ENCODE measurements at places on chromosomes 2 and 18.

GRCh38 chr2:197800091-197800490, 4.3 kb upstream of the PLCL1 start:
- no peak for DNase-seq

DNA sequence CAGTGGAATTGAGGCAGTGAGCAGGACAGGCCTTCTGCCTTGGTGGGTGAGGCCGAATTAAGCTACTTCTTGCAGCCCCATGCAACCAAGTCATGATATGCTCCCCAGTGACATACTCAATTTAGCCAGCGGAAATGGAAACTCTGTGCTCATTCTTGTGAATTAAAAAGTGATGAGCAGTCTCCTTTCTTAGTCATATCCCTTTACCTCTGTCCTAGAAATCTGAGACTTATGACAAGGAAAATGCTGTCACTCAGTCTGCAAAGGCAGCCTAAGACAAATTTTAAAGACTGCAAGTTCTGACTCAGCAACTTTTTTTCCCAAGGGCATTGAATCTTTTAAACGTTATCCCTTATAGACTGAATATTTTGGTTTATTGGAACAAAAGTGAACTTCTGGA, 218.2 kb downstream of the SH3BP4 start:
- no peak for DNase-seq

DNA sequence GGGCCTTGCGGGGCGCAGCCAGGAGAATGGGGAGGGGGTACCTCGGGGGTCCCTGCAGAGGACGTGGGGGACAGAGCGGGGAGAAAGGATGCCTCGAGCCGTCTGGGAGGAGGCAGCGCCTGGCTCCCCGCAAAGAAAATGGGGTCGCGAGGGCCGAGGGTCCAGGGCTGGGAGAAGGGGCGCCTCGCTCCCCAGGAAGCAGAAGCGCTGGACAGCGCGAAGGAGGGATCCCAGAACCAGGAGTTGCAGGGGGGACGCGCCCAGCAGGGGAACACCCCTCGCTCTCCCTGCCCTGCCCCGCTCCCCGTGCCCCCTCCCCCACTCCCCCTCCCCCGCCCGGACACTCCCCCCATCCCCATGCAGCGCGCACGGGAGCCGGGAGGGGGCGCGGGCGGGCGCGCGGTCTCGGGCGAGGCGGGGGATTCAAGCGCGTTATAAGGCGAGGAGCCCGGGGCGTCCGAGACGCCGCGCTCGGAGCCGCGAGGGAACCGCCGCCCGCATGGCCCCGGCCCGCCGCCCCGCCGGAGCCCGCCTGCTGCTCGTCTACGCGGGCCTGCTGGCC, at the start of gene ERFE:
ERFE (plus strand) TSS at position 462 of the 562 bp plus-strand sequence; CDS start at position 500, 38 bp downstream.
- no peak for DNase-seq

DNA sequence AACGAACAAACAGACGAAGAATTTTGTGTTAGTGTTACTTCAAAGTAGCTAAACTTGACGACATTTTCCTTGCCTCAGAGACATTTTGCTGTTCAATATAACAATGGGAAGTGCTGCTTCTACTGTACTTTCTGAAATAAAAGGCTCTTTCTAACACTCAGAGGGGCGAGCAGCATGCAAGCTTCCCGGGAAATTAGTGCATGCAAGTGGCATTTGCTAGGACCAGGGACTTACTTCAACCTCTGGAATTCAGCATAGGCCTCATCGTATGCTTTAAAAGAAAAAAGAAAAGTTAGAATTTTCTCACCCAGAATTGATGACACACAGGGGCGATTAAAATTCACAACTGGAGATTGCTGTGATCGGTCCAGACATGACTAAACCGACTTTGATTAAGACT, 62.5 kb upstream of the LPIN2 start:
- DNase-seq, result no peak

DNA sequence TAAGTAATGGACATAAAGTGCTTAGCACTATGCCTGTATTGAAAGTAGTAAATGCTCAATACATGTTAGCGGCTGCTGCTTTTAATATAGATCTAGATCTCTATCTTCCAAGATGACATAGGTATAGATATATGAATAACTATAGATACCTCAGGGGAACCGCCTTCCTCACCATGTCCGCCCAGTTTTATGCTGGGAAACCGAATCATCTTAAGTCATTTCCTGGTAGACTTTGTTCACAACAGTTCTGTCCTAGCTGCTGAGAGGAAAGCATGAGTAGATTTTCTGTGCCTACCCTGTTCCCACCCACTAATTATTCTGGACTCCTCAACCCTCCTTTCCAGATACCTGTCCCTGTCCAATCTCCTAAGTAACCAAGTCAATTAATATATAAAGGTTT, 21.6 kb upstream of the ITM2C start:
- no peak for DNase-seq

GRCh38 chr2:55157474-55157884, 74.6 kb downstream of the CLHC1 start:
- no peak for DNase-seq

GRCh38 chr2:169034256-169034655, 3.1 kb upstream of the ABCB11 start:
- DNase-seq, result no peak

DNA sequence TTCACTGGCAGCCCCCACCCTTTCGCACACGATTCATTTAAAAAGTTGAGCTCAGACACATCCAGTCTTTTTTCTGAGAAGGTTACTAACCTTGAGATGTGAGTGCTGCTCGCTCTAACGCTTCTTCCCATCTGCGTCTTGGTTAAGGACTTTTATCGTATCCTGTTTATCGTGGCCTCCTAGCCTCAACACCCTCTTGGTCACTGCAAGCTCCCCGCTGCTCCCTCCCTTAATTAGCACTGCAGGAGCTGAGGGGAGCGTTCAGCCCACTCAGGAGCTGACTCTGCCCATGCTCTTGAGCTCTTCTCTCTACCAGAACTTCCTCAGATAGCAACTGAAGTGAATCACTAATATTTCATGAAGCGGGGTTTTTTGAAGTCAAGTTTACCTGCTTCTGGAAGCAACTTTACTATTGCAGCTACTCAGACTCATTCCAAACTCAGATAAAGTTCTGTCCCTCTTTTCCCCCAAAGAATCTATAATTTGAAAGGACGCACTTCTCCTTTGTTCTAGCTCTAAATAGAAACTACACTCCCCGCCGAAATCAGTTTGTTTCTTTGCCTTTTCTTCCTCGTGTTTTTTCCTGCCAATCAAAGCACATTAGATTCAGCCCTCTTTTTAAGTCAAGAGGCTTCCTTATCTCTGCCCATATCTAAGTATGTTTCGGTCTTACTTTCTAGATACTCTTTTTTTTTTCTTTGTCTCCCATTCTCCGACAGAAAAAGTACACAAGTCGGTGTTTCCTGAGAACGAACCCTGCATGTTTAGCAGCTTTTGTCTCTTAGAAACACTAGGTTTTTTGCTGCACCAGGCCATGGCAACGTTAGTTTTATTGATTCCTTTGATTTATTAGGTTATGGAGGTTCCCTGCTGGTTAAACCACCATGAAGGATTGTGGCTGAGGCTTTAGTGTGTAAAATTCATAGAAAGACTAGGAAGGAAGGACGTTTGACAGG, 9.3 kb upstream of the CD226 start:
- no peak for DNase-seq

DNA sequence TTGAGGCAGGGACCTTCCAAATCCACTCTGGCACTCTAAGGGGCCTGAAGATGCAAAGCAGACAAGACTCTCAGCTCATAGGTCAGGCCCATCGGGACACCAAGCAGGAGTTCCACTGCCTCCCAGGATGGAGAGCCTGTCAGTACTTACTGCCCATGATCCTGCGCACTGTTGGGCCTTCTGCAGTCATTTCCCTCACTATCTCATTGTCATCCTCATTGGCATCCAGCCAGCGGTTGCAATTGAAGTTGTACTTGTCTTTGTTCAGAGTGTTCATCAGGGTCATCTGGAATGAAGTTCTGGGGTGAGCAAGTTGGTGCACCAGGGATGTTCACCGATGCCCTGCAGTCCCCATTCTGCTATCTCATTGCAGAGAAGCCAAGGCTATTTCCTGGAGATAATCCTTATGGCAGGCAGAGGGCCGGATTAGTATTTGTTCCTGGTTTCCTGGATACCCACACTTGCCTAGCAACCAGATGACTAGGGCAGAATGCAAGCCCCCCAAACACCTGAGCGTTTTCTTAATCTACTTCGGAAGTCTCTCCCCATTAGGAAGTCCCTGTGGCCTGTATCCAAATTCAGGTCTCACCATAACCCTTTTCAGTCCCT, 65.1 kb downstream of the LOXHD1 start:
- DNase-seq, result no peak

DNA sequence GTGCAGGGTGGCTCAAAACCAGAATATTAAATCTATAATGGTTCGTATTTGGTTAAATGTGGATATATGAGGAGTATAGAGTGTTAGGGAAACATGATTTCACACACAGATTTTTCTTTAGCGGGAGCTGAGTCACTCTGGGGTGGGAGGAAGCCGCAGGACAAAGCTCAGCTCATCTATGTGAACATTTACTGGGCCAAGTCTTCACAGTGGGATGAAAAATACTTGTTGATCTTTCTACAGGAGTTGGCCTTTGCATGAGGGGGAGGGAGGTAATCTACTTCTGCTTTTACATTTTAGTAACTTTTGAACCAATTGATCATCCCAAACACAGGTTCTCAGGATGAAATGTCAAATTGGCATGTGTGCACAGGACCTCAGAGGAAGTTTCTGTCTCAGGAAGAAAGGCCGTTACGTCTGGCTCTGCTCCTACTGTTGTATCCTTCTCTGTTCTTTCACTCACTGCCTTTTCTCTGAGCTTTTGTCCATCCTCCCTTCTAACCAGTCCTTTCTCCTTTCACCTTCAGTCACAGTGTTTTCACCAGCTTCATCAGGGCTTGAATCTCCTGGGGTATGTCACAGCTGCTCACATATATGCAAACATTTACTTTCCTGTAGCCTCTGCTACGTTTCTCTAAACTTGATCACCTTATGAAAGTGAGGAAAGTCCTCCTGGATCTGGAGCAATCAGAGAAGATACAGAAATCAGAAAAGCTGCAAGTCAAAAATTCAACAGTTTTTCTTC, 943.3 kb upstream of the FANCL start:
- no peak for DNase-seq

GRCh38 chr18:3211236-3211992, 8.4 kb downstream of the MYOM1 start:
- no peak for DNase-seq

DNA sequence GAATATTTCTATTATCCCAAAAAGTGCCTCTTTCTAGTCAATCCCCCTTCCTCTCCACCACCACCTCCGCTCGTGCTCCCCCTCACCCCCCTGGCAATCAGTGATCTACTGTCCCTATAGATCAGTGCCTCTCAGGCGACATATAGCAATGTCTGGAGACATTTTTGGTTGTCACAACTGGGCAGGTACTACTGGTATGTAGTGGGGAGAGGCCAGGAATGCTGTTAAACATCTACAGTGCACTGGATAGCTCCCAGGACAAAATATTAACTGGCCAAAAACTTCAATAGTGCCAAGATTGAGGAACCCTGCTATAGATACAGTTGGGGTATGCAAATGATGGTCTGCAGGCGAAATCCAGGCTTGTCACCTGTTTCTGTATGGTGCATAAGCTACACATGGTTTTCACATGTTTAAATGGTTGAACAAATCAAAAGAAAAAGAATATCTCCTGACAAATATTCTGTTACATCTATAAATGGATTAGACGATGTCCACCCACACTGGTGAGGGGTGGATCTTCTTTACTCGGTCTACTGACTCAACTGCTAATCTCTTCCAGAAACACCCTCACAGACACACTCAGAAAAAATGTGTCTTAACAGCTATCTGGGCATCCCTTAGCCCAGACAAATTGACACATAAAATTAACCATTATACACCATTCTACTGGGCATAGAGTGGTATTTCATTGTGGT, 25.5 kb downstream of the DPYSL5 start:
- DNase-seq, result no peak

- DNase-seq, result no peak
Measured at GRCh38 chr2:46230677-46231425, 66.4 kb upstream of the EPAS1 start.

GRCh38 chr18:48803518-48803917, 147.2 kb downstream of the SMAD7 start:
- DNase-seq, result no peak

- no peak for DNase-seq
Measured at GRCh38 chr2:160328811-160329527, 128.9 kb upstream of the ITGB6 start.

- no peak for DNase-seq
Measured at GRCh38 chr2:6352906-6353515, 512.7 kb downstream of the CMPK2 start.

DNA sequence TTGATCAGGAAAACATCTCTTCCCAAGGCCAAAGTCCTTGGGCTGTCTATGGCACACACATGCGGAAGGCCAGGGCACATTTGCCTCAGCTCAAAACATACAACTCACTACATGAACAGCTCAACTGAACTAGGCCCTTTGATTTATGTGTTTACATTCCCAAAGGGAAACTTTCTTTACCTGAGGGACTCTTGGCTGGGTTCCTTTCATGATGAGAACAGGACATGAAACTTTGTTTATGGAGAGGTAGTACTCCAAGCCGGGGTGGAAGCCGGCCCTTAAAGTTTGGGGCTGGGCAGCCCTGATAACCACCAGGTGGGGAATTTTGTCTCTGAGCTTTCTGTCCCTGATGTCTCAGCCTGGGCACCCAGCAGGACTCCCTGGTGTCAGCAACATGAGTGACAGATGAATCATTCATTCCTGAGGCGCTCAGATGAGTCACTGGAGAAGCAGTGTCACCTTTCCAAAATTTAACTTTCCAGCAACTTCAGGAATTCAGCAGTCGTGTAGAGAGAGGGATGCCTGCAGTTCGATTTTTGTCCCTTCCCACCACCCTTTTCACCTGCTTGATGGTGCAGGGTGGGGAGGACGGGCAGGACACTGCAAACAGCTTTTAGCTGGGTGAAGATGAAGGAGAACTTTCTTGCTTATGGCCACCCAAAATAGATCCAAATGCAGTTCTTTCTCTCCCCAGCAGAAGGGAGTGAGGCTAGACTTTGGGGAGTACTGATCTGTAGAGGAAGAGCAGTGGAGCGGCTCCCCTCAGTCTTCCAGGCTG, 331.6 kb downstream of the DYSF start:
- no peak for DNase-seq

Data from stimulated activated CD8-positive, alpha-beta memory T cell treated with anti-CD3 and anti-CD28 coated beads, Interleukin-4, amount 100 ng/mL, for 1 hour (primary cell).